ENCODE measurements at places on chromosomes 12 and 14. TPM values are rescaled to one million over a fixed set of nuclear protein-coding genes. Genes with fewer than 3 reads are reported as not detected.

Gene DBX2
- not detected for total RNA-seq

Gene PLXNC1
- total RNA-seq = 5.3 TPM

Gene WNT1
- 2.7 TPM for total RNA-seq

Gene PTHLH
- not detected for total RNA-seq

Gene FSCB
- total RNA-seq = not detected

Gene AVPR1A
- total RNA-seq = not detected

Gene OR6C6
- not detected for total RNA-seq

Gene CISTR
- not detected for total RNA-seq

Gene MED13L
- total RNA-seq = 208 TPM

Gene RND1
- 5.7 TPM for total RNA-seq

Gene ASCL1
- not detected for total RNA-seq

Gene C12orf54
- total RNA-seq = not detected

DNA sequence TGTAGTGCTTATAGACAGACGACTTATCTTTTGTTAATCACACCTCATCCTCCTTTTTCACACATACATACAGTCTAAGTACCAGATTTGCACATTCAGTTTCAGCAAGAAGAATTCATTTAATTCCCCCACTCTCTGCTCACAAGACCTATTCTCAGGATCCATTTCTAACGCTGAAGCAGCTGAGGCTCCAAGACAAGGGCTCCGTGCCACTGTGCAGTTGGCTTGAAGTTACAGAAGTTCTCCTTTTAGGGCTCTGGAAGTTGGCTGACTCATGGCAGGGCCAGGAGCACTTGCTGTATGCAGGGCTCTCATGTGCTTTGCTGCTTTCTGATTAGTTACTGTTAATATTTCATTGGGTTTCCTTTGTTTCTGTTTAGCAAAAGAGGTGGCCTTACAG lies 1566.9 kb upstream of the TMEM132C start:
- no peak for DNase-seq

- no peak for DNase-seq
Measured at GRCh38 chr12:106672314-106673025, 89.7 kb downstream of the RFX4 start.

- DNase-seq = no peak
Measured at GRCh38 chr14:74938531-74939495, 15.8 kb upstream of the RPS6KL1 start.

DNA sequence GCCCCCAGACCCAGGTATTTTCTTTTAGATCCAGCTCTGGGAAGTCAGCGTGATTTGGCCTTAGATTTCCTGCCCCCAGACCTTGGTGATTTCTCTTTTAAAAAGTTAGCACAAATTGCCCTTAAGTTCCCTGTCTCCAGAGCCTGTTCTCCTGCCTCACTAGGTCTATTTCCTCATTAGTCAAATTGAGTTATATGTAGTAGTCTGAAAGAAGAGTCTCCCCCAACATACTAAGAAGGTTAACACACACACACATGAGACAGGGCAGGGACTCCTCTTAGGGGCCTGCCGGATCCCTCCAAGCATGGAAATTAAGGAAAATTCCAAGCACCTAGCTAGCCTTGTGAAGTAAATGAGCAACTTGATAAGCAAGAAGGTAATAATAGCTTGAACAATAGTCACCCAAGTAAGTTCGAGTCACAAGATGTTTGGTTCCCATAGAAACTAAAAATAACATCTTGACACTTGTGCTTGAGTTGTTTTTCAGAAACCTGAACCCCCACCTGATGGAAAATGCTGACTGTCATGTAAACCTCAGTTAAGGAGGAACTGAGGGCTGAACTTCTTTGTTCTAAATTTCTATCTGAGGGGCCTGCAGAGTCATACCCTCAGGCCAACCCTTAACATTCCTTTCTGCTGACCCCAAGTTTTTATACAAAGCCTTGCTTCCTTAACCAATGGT lies 51.6 kb downstream of the CAND1 start:
- DNase-seq = no peak

DNA sequence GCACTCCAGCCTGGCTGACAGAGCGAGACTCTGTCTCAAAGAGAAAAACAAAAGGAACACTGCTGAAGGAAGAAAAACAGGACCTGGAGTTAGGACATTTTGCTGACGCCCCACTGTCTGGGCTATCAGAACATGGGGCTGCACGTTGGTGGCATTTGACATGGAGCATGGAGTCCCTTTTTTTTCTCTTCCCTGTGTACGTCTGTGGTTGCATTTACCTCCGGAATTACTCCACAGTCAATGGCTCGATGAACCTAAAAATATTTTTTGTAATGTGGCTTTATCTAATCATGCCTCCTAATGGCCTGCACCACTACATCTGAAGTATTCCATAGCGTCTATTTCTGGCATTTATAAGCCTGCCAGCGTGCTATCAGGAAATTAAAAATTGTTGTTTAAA lies 30.7 kb downstream of the TESC start:
- DNase-seq = no peak

- no peak for DNase-seq
Measured at GRCh38 chr14:67622675-67623074, 3.0 kb downstream of the ARG2 start.

DNA sequence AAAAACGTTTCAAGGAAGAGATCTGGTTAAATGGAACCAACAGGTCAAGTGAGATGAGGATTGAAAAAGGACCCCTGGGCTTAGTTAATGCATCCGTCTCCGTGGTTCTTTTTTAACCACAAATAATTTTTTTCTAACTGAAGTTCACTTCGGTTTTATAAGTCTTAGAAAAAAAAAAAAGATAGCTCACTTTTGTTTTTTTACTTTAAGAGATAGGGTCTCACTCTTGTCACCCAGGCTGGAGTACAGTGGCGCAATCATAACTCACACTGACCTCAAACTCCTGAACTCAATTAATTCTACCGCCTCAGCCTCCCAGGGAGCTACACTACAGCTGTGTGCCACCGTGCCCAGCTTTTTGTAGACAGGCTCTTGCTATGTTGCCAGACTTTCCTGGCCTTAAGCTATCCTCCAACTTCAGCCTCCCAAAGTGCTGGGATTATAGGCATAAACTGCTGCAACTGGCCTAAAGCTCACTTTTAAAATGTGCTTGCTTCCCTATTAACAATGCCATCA lies 11.8 kb downstream of the HNRNPC start:
- no peak for DNase-seq

DNA sequence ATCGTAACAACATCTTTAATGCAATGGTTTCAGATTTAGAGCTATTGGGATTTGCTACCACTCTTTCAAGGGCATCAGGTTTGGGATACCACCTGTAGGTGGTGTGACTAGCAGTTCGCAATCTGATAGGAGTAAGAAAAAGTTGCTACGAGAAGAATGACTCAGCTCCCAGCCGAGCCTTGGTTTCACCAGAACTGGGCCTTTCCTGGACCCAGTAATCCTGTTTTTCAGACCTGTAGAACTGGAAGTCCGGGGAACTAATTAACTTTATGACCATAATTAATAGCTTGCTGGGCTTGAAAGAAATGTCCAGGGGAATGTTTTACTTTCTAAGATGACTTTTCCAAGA lies 770 bp downstream of the ABHD4 start:
- no peak for DNase-seq

DNA sequence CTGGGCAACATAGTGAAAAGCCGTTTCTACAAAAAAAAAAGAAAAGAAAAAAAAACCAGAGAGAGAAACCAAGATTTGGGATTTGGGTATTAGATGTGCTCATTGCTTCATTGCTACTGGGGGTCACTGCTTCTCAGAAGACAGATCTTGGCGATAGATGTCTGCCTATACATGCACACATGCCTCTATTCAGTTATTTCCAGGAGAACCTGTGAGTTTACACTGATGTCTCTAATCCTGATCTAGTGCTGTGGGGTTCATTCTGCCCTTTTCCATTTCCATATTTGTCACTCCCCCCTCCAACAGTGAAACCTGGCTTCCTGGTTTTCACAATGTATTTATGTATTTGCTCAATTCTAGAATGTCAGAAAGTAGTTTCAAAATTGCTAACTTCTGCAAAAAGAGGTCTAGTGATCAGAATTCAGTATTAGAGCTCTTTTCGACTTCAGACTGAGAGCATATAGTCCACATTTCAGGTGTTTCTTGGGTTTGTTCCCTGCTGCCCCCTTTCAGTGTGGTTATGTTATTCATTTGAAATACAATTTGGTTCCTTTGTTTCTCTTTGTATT lies 111.0 kb downstream of the SLC25A47 start:
- DNase-seq = no peak

DNA sequence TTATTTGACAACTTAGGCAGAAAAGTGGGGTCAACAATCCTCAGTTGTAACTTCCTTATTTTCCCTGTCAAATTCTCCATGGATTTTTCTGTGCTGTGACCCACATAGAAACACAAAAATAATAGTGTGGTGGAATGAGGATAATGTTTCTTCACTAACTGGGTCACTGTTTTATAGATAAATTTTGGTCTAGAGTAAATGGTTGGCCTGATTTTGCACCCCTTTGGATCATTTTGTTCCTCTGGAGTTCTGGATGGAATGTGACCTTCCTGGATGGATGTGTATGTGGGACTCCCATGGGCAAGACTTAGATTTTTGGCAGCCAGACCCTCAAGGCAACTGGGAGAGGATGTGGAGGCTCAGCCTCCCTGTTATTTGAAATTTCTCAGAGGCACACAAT lies 52.7 kb upstream of the RNU6-8 start:
- no peak for DNase-seq

DNA sequence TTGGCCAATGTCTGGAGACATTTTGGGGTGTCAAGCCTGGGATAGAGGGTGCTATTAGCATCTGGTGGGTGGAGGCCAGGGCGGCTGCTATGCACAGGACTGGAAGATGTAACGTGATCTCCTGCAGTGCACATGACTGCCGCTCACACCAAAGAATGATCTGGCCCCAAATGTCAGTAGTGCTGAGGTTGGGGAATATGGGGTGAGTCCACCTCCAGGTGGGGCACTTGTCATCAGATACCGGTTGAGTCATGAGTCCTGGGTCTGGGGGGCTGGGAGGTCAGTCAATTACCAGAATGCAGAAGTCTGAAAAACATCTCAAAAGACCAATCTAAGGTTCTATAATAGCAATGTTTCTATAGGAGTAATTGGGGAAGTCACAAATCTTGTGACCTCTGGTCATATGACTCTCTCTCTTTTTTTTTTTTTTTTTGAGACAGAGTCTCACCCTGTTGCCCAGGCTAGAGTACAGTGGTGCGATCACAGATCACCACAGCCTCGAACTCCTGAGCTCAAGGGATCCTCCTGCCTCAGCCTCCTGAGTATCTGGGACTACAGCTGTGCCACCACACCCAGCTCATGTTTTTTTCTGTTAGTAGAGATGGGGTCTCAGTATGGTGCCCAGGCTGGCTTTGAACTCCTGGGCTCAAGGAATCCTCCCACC lies 6.0 kb upstream of the SDSL start:
- DNase-seq = no peak

- DNase-seq = no peak
Measured at GRCh38 chr14:80926397-80927082, 15.0 kb downstream of the CEP128 start.

- no peak for DNase-seq
Measured at GRCh38 chr12:60075091-60075490, 479.3 kb downstream of the SLC16A7 start.

GRCh38 chr14:52391881-52392615 lies 77.9 kb downstream of the PTGER2 start:
- DNase-seq = no peak

- no peak for DNase-seq
Measured at GRCh38 chr12:52355176-52355575, 12.1 kb downstream of the KRT85 start.

DNA sequence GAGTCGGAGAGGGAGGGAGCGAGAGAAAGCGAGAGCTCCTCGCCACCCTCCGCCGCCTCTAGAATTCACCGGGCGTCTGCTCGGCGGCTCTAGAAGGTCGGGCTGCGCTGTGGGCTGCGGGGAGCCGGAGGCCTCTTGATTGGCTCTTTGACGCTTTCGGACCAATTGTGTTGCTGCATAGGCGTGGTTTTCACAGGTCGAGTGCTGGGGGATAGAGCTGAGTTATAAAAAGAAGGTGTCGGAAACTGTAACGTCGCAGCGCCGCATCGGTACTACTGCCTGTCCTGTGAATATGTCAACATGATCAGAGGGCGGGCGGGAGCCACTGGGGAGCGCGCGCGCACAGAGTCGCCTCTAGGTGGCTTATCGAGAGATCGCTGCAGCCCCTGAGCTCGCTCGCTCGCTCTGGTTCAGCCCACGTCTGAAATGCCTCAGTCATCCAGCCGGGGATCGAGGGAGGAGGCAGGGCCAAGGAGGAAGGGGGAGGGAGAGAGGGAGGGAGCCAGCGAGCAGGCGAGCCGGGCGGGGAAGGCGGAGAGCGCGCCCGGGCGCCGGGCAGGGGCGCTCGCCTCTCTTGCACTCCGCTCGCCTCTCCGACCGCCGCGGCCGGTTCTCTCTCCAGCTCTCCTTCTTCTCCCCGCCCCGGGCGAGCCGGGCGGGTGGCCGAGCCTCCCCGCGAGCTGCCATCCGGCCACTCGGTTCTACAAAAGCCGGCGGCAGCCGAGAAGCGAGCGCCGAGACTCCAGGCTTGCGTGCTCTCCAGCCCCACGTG lies at the start of gene TBX3:
Gene TBX3, minus strand, starts transcription at position 78 of the 772 bp plus-strand sequence. CDS start 975 bp downstream, outside the sequence.
- peak; percentile 21 for DNase-seq

DNA sequence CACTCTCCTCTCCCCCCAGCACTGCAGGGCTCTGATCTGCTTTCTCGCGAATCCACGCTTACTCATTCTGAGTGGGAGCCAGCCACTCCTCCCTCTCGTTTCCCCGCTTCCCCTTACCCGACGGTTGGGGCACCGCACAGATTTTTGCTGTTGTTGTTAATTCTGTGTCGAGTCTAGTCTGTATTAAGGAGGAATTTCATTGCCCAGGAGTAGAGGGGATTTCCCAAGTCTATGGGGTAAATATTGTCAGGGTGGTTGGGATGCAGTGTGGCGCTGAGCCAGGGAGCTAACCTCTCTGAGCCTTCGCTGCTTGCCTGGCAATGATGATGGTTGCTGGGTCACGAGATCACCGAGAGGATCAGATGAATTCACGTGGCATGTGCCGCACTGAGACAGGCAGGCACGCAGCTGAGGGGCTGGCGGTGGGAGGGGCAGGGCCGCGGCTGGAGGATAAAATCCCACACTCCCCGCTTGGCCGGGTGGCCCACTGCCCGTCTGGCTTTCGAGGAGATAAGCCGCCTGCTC lies 18.5 kb downstream of the NCOR2 start:
- DNase-seq = peak; percentile 46

GRCh38 chr14:105414456-105415371 lies 4.9 kb upstream of the MTA1 start:
- no peak for DNase-seq

- no peak for DNase-seq
Measured at GRCh38 chr12:6312529-6313325, 2.2 kb downstream of the PLEKHG6 start.

DNA sequence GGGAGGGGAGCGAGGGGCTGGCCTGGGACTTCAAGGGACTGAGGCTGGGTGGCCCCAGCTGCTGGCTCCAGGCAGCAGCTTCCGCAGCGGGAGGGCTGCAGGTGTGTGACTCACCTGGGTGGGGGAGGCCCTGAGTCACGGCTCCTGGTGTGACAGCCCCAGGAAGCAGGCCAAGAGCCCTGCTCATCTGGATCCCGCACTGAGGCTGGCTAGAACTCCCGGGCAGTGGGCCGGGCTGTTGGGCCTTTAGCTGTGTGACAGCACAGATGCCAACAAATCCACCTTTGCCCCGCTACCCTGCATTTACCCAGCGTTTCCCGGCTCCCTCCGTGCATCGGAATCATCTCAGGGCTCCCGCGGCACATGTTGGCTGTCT lies 180.0 kb upstream of the PRMT8 start:
- DNase-seq = no peak

Data from CD4-positive, alpha-beta T cell (primary cell).